ENCODE measurements at places on chromosomes 5 and 9.

DNA sequence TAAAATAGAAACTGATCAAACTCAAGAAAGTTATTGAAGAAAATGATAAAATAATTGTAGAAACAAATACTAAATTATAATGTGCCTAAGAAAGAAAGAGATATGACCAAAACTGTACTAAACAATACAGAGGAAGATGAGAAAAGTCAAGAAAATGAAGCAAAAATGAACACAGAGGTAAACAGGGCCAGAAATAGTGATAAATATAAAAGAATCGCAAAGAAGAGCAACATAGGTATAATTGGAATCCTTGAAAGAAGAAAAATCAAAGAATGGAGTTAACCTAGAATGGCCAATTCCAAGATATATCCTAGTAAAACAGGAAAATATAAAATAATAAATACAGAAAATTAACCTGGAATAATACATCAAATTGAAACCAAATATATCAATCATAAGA is 69.6 kb downstream of the CSF2 start:
- no peak for DNase-seq

DNA sequence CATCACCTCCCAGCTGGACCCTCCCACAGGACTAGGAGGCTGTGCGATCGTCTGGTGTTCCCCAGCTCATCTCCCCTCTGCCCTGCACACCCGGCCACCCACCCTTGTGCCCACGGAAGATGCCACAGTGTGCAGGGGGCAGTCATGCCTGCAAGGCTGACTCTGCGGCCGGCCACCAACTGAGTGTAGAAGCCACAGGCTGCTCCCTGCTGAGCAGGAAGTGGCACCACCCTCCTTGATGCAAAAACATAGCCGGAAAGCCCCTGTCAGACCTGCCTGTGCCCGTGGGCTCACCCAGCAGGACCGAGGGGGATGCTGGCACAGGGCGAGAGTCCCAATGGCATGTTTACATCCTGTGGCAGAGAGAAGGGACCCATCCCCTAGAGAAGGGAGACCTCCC is 40.3 kb upstream of the SLC12A7 start:
- DNase-seq: no peak

- no peak for DNase-seq
Measured at GRCh38 chr5:9361835-9362234, 184.0 kb downstream of the SEMA5A start.

- DNase-seq: no peak
Measured at GRCh38 chr9:115681585-115681984, 472.0 kb upstream of the PAPPA start.

GRCh38 chr5:96733771-96734500 is 71.8 kb downstream of the CAST start:
- no peak for DNase-seq

DNA sequence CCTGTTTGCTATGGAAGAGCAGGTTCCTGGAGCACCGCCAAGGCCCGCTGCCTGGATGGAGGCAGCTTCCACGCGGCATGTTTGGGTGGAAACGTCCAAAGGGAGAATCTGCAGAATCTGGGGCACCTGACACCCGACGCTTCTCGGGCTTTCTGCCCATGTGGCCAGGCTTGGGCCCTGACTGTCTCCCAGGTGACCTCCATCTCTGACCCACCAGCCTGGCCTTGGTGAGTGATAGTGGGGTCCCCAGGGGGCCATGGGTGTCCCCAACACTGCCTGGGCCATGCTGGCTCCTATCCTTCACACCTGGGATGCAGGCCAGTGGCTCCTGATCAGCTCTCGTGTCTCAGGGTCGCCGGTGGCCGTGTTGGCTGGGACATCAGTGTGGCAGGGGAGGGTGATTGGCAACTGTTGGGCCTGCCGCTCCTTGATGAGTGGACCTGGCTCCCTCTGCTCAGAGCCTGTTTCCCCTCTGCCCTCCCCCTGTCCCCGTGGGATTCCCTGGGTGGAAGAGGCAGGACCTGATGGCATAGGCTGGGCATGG is 34.0 kb downstream of the GLT6D1 start:
- DNase-seq: no peak

DNA sequence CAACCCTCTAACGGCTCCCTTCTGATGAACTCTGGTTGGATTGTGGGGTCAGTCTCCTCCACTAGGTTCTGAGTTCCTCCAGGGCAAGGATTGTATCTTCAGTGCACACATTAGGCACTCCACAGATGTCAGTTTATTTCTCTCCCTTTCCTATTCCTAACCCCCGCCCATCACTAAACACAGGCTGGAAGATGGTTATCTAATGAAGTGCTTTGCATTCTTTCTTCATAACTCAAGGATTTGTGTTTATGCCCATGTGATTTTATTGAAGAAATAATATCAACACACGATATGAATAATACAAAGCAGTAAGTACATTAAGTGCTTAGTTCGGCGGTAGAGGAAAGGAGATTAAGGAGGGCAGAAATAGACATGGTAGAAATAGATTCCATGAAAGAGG is 4.4 kb upstream of the CREBRF start:
- no peak for DNase-seq

- no peak for DNase-seq
Measured at GRCh38 chr9:110545705-110546104, 33.8 kb downstream of the SVEP1 start.

GRCh38 chr9:69797675-69798074 is 22.9 kb upstream of the CFAP95 start:
- no peak for DNase-seq

GRCh38 chr9:125241863-125242739 is 958 bp upstream of the HSPA5 start:
- DNase-seq: peak; percentile 12
